ENCODE measurements at places on chromosomes 12 and 14.
A peak's percentile ranks its signal among the peaks of the same experiment; 100 is the strongest.

DNA sequence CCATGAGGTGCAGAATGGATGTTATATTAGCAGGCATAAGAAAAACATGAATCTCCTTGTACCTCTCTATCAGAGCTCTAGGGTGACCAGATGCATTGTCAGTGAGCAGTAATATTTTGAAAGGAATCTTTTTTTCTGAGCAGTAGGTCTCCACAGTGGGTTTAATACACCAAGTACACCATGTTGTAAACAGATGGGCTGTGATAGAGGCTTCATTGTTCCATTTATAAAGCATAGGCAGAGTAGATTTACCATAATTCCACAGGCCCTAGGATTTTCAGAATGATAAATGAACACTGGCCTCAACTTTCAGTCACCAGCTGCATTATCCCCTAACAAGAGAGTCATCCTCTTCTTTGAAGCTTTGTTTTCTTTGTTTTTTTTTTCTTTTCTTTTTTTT, 185.2 kb downstream of the ERC1 start:
- DNase-seq, result no peak

DNA sequence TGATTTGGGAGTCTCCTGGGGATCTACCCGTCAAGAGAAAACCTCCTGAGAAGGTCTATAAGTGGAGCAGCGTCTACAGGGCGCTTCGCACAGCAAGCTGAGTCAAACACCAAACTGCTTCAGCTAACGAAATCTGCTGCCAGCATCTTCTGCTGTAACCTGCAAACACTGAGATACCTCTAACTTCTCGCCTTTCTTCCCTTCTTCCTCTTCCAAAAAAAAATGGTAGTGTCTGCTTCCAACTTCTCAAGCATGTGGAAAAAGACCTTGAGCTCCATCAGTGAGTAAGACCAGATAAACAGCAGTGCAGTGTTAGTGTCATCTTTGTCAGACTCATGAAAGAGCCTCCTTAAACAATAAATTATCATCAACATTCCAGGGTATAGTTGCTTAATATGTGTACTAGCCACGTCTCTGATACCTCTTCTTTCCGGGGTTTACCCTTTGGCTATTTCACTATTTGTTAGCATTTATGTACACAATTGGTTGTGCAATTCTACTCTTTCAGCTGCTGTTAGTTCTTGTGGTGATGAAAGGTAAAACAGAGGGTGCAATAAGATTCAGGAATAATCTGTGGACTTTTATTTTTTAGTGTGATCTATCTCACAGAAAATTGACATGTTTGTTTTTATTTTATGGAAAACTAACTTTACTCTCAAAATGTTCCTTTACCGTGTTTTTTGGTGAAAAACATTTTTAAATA, 81.6 kb downstream of the LLPH start:
- no peak for DNase-seq

DNA sequence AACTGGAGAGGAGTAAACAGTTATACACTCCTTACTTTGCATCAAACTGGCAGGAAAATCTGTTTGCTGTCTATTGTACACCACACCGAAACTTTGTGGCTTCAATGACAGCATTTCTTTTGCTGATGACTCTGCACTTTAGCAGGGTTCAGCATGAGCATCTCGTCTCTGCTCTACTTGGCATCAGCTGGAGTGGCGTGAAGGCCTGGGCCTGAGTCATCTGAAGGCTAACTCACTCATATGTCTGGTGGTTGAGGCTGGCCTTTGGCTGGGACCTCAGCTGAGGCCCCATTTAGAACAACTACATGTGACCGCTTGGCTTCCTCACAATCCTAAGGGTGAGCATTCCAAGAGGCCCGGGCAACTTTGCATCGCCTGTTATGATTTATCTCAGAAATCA, 28.7 kb upstream of the REP15 start:
- DNase-seq, result peak; percentile 94

DNA sequence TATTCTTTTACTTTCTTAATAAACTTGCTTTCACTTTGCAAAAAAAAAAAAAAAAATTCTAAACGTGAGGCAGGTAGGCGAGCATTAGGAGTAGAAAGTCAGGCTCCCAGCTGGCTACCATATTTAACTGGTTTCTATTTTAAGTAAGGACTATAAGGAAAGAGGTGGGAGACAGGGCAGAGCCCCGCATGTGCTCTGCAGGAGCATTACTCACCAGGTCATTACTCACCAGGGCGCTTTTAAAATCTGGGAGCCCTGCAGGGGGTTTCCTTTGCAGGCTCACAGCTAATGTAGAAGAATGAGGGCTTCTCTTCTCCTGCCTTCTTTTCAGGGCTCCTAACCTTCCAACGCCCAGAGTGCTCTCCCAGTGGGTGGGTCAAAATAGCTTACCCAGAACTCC, 14.0 kb upstream of the DPF3 start:
- DNase-seq, result peak; percentile 82

DNA sequence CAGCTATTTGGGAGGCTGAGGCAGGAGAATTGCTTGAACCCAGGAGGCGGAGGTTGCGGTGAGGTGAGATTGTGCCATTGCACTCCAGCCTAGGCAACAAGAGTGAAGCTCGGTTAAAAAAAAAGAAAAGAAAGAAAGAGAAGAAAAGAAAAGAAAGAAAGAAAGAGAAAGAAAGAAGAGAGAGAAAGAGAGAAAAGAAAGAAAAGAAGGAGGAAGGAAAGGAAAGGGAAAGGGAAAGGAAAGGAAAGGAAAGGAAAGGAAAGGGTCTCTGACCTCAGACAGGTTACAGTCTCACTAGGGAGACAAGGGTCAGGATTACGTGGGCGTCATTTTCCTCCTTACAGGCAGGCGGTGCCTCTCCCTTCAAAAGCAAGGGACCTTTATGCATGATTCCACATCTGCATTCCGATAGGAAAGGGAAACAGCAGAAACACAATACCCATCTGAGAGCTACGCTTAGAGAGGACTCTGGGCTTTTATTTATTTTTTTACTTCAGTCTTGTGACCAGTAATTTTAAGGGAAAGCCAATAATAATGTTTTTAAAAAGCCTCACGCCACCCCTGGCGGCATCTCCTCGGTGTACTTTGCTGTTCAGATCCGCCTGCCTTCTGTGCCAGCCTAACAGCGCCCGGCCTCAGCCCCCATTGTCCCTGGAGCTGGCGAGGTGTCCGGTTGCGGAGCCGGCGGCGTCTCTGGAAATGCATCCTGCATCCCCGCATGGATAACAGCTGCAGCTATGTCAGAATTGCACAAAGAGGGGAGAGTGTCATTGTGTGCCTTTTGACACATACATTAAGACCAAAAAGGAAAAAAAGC, 945 bp upstream of the HIP1R start:
- no peak for DNase-seq

DNA sequence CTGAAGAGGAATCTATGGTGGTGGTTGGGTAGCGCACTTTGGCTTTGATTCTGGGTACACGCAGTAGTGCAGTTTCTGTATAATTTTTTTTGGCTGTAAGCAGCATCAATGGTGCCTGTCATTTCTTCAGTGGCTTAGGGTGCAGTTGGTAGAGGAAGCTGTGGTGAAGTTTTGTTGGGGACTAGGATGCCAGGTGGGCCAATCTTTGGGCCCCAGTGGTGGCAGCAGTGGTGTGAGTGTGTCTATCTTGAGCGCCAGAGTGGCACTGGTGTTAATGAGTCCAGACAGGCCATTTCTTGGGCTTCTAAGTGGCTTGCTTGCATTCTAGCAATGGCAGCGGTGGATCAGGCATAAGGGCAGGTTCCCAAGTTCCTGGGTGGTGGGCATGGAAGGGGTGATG, 33.8 kb upstream of the CCND2 start:
- DNase-seq, result no peak

- DNase-seq, result no peak
Measured at GRCh38 chr12:100778967-100779590, 15.5 kb upstream of the ANO4 start.

DNA sequence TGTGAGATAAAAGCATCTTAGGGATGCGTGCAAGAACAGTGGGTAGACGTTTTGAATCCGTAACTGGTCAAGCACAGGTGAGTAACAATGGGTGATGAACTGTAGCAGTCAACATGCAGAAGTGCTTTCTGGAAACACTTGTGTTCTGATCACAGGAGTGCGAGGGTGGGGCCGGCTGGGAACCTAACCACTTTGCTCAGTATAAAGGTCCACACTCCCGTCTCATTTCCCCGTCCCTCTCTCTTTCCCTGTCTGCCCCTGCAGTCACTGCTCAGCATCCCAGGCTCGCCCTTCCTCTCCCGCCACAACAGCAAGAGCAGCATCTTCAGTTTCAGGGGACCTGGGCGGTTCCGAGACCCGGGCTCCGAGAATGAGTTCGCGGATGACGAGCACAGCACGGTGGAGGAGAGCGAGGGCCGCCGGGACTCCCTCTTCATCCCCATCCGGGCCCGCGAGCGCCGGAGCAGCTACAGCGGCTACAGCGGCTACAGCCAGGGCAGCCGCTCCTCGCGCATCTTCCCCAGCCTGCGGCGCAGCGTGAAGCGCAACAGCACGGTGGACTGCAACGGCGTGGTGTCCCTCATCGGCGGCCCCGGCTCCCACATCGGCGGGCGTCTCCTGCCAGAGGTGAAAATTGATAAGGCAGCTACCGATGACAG, 127.1 kb downstream of the FIGNL2 start:
- DNase-seq, result peak; percentile 9

- DNase-seq, result no peak
Measured at GRCh38 chr12:13028825-13029570, 15.2 kb upstream of the FAM234B start.

GRCh38 chr12:106074361-106074705, 64.4 kb downstream of the NUAK1 start:
- DNase-seq, result no peak

Data from brain microvascular endothelial cell (primary cell).